ENCODE measurements at places on chromosomes 6 and 20. TPM values are rescaled to one million over a fixed set of nuclear protein-coding genes. Genes with fewer than 3 reads are reported as not detected.

C4A gene
- total RNA-seq: 2.8 TPM

SIGLEC1 gene
- total RNA-seq: not detected

CDH4 gene
- total RNA-seq: 0.11 TPM

SYNDIG1 gene
- total RNA-seq: not detected

CASS4 gene
- 3.5 TPM for total RNA-seq

DOK5 gene
- 1.4 TPM for total RNA-seq

NFATC2 gene
- total RNA-seq: 40.9 TPM

TCFL5 gene
- total RNA-seq: 7.6 TPM

CLPSL2 gene
- not detected for total RNA-seq

IRF4 gene
- total RNA-seq: 439 TPM

MATN4 gene
- total RNA-seq: 0.74 TPM

LEMD2 gene
- total RNA-seq: 41.5 TPM

PPP1R16B gene
- total RNA-seq: 81.4 TPM

C20orf144 gene
- total RNA-seq: 0.29 TPM

C6orf118 gene
- not detected for total RNA-seq

MYL9 gene
- total RNA-seq: not detected

NR2E1 gene
- not detected for total RNA-seq

PTK6 gene
- total RNA-seq: not detected

COL19A1 gene
- total RNA-seq: not detected

GLP1R gene
- total RNA-seq: 0.81 TPM

RNASET2 gene
- 69.2 TPM for total RNA-seq

KHDC1L gene
- total RNA-seq: not detected

BPIFB2 gene
- total RNA-seq: not detected

All from activated CD8-positive, alpha-beta T cell treated with anti-CD3 and anti-CD28 coated beads for 36 hours (primary cell).